Spinal cord (tissue), 10 donors: ENCODE measurements at places on chromosomes 11 and 22. TPM values are rescaled to one million over a fixed set of nuclear protein-coding genes. Genes with fewer than 3 reads are reported as not detected.

Gene MS4A7
- total RNA-seq = 13.7 TPM

Gene SAA2
- not detected for total RNA-seq

Gene TRIM48
- not detected for total RNA-seq

Gene ENTHD1
- 0.10 TPM for total RNA-seq

Gene MYBPC3
- not detected for total RNA-seq

DNA sequence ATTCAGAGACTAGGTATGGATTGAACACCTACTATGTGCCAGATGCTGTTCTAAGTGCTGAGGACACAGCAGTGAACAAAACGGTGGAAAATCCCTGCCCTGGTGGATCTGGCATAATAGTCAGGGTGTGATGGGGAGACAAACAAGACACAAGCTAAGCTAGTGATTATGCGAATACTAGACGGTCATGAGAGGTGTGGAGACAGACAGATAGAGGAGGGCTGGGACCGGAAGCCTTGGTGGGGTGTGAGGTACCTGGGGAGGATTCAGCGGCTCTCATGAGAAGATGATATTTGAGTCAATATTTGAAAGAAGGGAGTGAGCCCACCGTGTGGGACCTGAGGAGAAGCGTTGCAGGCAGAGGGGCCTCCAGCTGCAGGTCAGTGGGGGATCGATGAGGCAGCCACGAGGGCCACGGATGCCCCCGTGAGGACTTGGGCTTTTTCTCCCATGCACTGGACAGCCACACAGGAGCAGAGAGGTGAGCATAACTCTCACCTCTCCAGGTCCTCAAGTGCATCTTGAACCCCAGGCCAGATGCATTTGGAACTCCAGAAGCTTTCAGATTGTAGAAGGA lies 4.7 kb downstream of the CD5 start:
- no peak for DNase-seq

DNA sequence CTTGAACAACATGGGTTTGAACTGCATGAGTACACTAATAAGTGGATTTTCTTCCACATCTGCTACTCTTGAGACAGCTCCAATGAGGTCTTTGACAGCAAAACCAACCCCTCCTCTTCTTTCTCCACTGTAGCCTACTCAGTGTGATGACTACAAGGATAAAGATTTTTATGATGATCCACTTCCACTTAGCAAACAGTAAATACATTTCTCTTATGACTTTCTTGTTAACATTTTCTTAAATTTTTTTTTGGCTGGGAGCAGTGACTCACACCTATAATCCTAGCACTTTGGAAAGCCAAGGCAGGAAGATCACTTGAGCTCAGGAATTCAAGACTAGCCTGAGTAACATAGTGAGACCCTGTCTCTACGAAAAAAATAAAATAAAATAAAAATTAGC lies 9.9 kb upstream of the EIF4G2 start:
- DNase-seq = no peak

GRCh38 chr22:33302049-33302545 lies 243.9 kb upstream of the SYN3 start:
- peak; percentile 55 for DNase-seq

DNA sequence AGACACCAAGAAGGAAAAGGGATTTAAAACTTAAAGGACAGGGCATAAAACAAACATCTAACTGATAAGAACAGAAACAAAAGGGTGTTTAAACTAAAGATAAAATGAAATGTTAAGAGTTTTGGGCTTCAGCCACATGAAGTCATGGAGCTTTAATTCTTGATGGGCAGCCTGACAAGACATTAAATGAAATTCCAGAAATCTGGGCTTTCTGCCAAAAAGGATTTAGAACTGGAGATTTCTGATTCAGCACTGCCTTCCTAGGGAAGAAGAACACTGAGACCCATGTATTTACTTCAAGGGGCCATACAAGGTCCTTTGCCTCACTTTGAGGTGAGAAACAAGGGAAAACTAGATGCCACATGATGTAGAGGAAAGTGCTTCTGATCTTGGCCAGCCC lies 355.9 kb upstream of the RAG2 start:
- DNase-seq = no peak

- DNase-seq = no peak
These were observed 6.5 kb downstream of the ASPHD2 start for GRCh38 chr22:26435327-26436093.

DNA sequence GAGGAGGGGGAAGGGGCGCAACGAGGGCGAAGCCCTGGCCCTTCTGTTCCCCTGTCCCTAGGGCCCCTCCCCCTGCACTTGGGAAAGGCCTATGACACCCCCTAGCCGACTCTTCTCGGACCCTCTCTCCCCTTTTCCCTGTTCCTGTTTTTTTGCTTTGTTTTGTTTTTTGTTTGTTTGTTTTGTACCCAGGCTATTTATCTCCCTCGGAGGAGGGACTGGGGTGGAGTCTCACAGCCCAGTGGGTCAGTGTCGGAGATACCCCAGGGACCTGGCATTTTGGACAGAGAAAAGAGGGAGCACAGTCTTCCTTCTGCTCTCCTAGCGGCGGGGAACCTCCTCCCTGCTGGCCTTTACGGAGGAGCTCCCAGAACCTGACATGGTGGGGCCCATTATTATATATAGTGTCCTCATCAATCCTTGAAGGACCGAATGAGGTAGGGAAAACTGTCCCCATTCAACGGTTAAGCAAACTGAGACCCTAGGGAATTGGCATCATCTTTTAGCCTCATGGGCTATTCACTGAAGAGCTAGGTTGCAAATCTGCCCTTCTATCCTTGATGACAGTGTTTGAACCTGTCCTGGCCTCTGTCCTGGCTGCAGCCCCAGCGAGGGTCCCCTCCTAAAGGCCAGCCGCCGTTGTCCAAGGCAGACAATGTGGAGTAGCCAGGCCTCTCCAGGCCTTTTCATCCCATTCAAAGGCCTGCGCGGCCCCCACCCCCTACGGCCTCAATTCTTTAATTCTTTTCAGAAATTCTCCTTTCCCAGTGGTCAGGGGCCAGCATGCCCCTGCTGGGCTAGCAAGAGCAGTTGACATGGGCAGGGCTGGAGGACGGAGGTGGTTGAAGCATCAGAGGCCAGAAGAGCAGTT lies 911 bp downstream of the EMID1 start:
- DNase-seq = no peak

- DNase-seq = no peak
These were observed 90.8 kb upstream of the CD82 start for GRCh38 chr11:44474702-44475101.

GRCh38 chr22:23220485-23221350 lies 40.4 kb downstream of the BCR start:
- DNase-seq = no peak

- DNase-seq = no peak
These were observed 20.2 kb downstream of the ATG13 start for GRCh38 chr11:46637546-46637945.

DNA sequence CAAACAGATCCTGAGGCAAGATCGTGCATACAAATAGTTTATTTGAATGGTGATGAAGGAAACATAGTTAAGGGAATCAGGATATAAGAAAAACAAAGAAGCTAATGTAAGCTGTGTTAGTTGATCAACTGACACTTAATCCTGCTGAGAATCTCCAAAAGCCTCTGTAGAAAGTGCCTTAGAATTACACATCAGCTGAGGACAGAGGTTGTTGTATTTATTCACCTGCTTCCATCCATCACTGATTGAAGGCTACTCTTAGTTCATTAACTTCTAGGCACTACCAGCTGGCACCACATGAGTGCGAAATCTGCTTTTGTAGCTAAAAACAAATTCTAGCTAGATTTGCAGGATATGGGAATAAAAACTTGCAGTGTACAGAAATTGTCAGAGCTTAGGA lies 1082.0 kb upstream of the CNTN5 start:
- DNase-seq = no peak

DNA sequence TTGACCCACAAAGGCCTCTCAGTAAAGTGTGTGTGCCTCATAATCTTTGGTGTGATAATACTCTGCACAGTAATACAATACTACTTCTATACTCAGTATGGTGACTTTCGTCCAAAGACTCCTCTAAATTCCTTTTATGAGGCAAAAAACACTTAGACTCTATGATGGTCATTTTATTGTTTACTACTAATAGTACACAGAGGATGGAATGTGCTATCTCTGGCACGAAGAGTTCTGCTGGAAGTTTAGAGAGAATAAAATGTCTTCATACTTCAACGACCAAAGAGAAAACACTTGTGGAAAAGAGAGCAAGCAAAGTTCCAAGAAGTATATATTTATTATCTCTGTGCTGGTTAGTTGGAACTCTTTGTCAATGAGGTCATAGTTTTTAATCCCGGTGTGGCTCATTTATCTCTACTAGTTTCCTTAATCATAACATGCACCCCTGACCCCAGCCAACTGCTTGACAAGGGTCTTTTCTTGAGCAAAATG lies 7.5 kb upstream of the CSTF3 start:
- DNase-seq = no peak
